ENCODE measurements at places on chromosomes 6 and 20. TPM values are rescaled to one million over a fixed set of nuclear protein-coding genes. Genes with fewer than 3 reads are reported as not detected.

DNMT3B gene
- total RNA-seq: 2.0 TPM

FBXO9 gene
- 25.9 TPM for total RNA-seq

ITPA gene
- 30.8 TPM for total RNA-seq

PEX7 gene
- 9.2 TPM for total RNA-seq

GRIK2 gene
- 1.8 TPM for total RNA-seq

PAX1 gene
- total RNA-seq: not detected

ANGPT4 gene
- total RNA-seq: not detected

KCNK15 gene
- 1.1 TPM for total RNA-seq

TMEM200A gene
- total RNA-seq: 71.4 TPM

PDYN gene
- not detected for total RNA-seq

LPIN3 gene
- total RNA-seq: 4.0 TPM

PRIM2 gene
- total RNA-seq: 15.6 TPM

GRM1 gene
- under 0.01 TPM for total RNA-seq

HUS1B gene
- 0.68 TPM for total RNA-seq

ARMH2 gene
- not detected for total RNA-seq

COL9A3 gene
- 0.30 TPM for total RNA-seq

MYB gene
- 3.8 TPM for total RNA-seq

RSPO3 gene
- total RNA-seq: 26.9 TPM

GRM4 gene
- total RNA-seq: not detected

SLC24A3 gene
- 0.15 TPM for total RNA-seq

ULBP1 gene
- total RNA-seq: not detected

EPB41L1 gene
- total RNA-seq: 14.1 TPM

ECHDC1 gene
- total RNA-seq: 36.5 TPM

PGM3 gene
- total RNA-seq: 186 TPM

MARCKS gene
- 128 TPM for total RNA-seq

TMEM244 gene
- total RNA-seq: not detected

Measured in smooth muscle cell of the coronary artery (primary cell).